ENCODE measurements at places on chromosomes 1 and 21. TPM values are rescaled to one million over a fixed set of nuclear protein-coding genes. Genes with fewer than 3 reads are reported as not detected.

SLAMF9 gene
- total RNA-seq = not detected

DNA sequence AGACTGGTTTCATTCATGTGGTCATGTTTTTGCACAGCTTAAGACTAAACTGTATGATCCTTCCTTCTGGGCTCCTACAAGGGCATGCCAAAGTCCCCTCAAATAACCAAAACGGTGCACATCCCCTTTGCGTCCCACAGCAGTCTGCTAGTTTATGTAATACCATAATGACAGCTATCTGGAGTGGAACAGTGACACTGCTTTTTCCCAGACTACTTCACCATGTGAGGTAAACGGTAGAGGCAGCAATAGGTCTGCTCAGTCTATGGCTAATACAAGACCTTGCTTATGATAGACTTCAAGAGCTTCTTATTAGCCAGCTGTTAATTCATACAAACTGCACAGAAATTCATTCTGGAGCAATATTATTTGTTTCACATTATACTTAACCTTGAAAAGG is 395.5 kb downstream of the SMYD3 start:
- no peak for DNase-seq

DNA sequence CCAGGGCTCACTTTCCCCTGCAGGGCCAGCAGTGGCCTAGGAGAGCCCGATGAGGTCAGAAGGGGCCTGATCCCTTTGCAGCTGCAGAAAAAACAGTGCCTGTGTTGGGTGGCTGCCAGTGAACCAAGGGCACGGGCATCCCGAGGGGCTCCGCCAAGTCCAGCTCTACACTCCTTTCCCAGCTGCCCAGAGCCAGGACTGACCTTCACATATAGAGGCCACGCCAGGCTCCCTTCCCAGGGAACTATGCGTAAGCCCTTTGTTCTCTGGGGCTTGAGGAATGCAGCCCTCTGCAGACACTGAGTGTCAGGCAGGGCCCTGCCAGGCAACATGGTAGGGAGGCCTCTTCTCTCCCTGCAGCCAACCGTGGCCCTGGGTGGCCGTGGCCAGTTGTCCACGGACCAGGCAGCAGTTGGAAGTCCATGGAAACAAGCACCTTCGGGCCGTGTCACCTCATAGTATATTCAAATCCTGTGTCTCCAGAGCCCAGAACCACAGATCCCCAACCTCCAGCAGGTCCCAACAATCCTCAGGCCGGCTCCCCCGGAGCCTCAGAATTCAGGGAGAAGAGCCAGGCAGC is 194.0 kb downstream of the NPHP4 start:
- DNase-seq = no peak

- DNase-seq = no peak
Measured at GRCh38 chr1:19512545-19512944, 27.2 kb upstream of the CAPZB start.

DNA sequence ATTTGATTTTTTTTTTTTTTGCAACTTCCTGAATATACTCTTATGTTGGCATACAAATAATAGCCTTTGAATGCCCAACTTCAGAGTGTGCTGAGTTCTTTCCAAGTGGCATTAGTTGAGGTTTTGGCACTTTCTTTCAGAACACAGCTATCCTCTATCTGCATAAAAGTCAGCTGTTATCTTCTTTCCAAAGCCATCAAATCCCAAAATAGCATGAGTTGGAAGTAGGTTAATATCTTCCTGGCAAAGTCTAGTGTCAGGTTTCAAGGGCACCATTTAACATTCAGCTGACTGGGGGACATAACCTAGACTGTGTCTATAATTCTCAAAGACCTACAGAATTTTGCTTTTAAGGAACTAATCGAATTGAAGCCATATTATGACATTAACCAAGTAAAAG is 223.9 kb downstream of the PLPP3 start:
- DNase-seq = no peak

DNA sequence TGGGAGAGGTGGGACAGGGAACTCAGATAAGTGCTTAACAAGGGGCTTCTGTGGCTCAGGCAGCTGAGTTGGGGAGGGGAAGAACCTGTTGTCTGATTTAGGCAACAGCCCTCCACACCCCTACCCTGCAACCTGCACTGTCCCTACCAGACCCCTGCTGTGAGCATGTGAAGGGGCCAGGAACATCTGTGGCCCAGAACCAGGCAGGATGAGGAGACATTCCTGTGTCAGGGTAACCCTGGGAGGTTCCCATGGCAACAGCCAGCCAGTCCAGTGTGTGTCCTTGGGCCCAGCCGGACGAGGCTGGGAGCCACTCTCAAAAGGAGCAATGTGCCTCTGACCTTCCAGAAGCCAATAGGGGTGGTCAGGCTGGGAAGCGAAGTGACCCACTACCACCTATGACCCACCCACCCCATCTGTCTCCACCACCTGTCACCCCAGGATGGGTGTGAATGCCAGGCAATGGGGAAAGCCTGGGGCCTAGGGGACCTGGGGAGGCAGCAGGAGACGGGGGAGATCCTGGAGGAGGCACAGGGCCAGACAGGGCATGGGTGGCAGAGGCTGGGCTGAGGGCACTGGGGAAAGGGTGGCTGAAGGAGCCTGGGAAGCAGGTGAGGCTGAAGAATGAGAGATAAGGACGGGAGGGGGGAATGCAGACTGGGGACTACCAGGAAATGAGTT is 5.0 kb upstream of the PMVK start:
- DNase-seq = no peak

SHE gene
- total RNA-seq = 44.1 TPM

DNA sequence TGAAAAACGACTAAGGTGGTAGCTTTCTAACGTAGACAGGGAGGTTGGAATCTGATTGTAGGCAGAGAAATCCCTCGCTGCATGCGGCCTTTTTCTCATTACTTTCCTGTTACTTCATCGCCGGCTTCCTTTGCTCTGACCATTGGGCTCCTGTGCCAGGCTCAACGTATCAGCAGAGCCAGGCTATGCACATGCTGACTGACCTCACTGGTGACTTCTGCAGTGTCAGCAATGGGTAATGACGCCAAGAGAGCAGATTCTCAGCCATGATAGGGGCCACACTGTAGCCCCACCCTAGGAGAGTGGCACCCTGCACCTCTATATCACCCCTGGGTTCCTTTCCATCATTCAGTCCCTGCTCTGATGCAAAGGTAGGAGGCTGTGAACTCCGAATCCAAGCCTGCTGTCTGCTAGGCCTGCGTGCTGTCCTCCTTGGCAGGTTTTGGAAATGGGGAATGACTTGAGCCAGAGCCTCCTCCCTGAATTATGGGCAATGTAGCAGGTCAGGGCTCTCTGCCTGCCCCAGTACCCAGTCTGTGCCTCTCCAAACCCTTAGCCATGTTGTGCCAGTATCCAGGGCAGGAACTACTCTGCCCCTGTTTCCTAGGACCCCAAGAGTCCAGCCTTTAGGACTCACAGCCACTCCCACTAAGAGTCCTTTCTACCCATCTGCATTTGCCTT is 11.4 kb downstream of the PPFIA4 start:
- no peak for DNase-seq

DNA sequence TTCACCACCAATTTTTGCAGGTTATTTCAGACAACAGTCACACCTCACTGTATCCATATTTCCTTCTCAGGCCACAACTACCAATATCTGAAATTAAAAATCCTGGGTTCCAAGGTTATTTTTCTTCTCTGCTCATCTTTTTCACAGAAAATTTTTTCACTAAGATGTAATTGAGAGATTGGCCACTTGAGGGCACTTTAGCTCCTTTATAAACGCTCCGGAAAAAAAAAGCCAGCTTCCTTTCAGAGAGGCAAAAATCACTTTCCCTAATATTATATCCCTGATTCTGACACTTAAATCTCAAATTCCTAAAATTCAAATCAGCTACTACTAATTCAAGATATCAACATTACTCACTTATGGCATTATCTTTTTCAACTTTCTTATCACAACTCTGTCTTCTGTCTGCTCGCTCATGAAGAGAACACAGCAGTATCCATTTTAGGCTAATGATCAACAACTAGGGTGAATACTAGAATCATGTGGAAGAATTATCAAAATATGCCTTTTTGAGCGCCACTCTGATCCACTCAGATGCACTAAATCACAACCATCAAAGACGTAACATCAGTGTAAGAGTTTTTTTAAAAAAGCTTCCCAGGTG is 101.4 kb upstream of the RGS1 start:
- DNase-seq = no peak

- peak; percentile 76 for DNase-seq
Measured at GRCh38 chr1:39080831-39081270, 54.7 kb downstream of the NDUFS5 start.

- DNase-seq = no peak
Measured at GRCh38 chr1:40936931-40937339, 42.6 kb upstream of the CTPS1 start.

DNA sequence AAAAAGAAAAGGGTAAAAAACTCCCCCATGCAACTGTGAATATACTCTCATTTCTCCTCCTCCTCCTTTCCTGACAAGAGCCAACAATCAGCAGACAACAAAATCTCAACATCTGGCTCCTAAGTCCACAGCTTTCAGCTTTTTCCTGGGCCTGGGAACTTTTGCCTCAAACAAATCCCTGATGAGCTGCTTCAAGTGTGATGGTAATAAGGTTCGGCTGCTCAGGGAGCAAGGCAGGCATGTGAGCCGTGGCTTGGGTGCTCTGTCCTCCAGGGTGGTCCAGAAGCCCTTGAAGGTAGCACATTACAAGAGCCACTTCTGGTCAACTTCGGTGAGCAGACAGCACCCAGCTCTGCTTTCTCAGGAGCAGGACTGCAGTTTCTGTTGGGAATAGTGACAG is 46.3 kb downstream of the ITPKB start:
- DNase-seq = no peak

ADAM30 gene
- not detected for total RNA-seq

GRCh38 chr1:175034775-175035174 is 11.6 kb upstream of the MRPS14 start:
- DNase-seq = no peak

DNA sequence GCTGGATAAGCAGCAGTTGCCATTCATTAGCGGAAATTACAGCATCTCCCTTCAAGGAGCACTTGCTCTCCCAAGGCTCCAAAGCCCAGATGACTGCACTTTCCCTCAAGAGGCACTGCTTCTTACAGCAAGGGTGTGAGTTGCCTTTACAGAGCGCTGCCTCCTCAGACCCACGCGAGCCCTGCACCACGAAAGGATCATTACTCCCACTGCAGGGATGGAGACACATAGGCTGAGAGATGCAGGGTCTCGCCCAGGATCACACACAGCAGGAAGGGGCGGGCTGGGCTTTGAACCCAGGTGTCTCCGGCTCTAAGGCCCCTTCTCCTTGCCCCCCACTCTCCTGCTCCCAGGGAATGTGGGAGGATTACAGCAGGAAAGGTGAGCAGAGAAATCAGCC is 405.5 kb downstream of the MATN1 start:
- DNase-seq = no peak

OR14A16 gene
- total RNA-seq = not detected

DYNLT5 gene
- 3.3 TPM for total RNA-seq

LAMB3 gene
- 0.84 TPM for total RNA-seq

FAM163A gene
- not detected for total RNA-seq

UTS2 gene
- 0.26 TPM for total RNA-seq

DNA sequence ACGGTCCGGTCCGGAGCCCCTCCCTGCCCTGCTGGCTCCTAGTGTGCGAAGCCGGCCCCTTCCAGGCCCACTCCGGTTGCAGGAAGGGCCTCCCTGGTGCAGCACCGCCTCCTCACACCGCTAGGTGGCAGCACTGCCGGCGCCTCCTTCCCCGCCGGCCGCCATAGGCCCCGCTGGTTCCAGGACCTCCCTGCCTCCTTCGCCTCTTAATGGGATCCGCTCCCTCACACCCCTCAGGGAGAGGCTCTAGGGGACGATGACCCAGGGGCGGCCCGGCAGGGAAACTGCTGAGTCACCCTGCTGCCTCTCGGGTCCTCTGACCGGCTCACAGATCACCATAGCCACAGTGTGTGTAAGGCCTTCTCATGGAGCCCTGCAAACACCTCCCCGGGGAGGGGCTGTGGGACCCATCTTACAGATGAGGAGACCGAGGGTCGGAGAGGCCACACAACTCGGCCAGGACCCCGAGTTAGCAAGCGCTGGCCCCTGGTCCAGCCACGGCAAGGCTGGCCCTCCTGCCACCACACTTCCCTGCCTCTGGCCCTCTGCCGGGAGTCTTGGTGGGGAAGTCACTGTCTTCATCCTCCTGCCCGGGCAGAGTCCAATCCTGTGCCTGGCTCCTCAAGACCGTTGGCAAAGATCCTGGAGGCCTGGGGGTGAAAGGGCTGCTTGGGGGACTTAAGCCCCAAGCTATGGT is 1.6 kb upstream of the AJAP1 start:
- DNase-seq = peak; percentile 87

DMBX1 gene
- total RNA-seq = not detected

- DNase-seq = no peak
Measured at GRCh38 chr1:186905561-186905960, 76.8 kb downstream of the PLA2G4A start.

- DNase-seq = no peak
Measured at GRCh38 chr1:25573591-25573930, 30.2 kb downstream of the LDLRAP1 start.

DNA sequence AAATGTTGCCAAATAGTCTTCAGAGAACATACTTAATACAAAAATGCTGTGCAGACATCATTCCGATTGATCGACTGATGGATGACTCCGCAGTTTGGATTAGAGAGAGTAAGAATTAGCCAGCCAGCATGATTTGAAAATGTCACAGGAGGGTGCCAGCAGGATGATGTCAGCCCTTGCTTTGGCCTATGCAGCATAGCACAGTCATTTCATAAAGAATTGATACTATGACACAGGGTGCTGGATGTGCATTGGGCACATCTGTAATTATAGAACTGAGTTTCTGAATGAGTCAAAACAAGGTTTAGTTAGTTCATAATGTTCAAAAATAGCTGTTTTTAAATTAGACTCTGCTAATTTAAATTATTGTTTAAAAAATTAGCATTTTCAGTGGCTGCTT is 21.6 kb upstream of the TRAF5 start:
- no peak for DNase-seq

DNA sequence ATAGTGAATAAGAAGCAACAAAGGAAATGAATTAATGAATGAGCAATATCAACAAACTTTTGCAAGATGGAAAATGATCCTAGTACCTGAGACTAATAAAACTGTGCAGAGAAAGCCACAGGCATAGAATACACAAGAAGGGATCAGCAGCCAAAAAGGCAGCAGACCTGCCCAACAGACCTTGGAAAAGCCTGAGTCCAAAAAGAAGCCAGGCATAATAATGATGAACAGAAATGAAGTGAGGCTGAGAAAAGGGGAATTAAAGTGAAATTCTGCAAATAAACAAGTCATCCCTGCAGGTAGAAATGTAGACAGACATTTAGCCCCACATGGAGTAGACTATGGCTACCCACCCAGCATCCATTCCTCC is 10.3 kb upstream of the PHTF1 start:
- no peak for DNase-seq

GRCh38 chr1:71343686-71344416 is 263.0 kb upstream of the ZRANB2 start:
- no peak for DNase-seq

GRCh38 chr1:225111000-225111399 is 181.5 kb downstream of the DNAH14 start:
- DNase-seq = no peak

DNA sequence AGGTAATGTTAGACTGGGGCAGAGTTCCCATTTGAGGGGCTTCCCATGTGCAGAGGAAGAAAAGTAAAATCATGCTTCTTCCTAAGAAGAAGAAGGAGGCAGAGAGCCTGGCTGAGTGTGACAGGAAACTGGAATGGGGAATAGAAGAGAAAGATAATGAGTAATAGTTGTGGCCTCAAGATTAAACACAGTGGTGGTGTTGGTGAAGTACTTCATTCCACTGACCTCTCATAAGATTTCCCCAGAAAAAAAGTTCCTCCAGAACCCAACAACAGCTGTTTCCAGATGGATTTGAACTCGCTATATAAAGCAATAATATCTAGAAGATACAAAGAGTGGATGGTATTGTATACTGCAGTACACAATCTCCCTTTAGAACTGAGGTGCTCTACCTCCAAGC is 13.0 kb downstream of the RGS1 start:
- DNase-seq = no peak
